ENCODE measurements at places on chromosomes 3 and 15. TPM values are rescaled to one million over a fixed set of nuclear protein-coding genes. Genes with fewer than 3 reads are reported as not detected.

GRCh38 chr3:153919773-153920172 lies 201.4 kb upstream of the ARHGEF26 start:
- no peak for DNase-seq

Gene ITIH1
- 0.50 TPM for polyA plus RNA-seq

DNA sequence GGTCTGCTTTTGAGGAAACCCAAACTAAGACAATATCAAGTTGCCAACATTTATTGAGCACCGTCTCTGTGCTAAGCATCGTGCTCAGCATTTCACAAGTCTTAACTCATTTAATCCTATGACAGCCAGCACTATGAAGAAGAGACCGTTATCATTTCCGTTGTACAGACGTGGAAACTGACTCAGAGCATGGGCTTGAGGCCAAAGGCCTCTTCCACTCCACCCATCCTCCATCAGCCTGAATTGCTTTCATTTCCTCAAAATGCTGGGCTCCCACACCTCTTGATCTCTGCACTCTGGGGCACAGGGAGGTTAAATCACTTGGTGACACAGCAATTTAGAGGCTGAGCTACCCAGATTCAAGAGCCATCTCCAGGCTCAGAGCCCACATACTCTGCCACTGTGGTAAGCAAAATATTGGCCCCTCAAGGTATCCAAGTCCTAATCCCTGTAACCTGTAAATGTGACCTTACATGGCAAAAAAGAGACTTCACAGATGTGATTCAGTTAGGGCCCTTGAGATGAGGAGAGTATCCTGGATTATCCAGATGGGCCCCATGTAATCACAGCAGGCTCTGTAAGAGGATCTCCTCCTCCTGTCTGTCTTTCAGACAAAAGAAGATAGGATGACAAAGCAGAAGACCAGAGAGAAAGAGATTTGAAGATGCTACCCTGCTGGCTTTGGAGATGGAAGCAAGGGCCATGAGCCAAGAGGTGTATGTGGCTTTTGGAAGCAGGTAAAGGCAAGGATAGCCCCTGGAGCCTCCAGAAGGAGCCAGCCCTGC lies 24.3 kb upstream of the FLNB start:
- peak; percentile 56 for DNase-seq

DNA sequence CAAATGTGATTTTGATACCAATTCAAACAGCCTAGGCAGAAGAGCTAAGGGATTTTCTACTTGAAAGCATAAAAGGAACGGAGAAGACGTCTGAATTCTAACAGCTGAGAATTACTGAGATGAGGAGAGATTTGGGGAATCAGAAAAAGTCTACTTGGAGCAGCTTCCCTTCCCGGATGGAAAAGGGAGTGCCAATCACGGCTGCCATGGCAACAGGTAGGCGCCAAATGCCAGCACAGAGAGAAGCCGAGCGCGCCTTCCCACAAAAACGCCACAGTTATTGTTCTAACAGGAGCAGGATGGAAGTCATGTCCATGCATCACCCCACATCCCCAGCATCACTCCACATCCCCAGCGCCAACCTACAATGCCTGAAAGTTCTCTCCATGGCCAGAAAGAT lies 63.5 kb upstream of the PRR20G start:
- DNase-seq: no peak

Gene THAP10
- polyA plus RNA-seq: 1.2 TPM

GRCh38 chr15:85582131-85583079 lies 202.0 kb downstream of the AKAP13 start:
- peak; percentile 31 for DNase-seq

DNA sequence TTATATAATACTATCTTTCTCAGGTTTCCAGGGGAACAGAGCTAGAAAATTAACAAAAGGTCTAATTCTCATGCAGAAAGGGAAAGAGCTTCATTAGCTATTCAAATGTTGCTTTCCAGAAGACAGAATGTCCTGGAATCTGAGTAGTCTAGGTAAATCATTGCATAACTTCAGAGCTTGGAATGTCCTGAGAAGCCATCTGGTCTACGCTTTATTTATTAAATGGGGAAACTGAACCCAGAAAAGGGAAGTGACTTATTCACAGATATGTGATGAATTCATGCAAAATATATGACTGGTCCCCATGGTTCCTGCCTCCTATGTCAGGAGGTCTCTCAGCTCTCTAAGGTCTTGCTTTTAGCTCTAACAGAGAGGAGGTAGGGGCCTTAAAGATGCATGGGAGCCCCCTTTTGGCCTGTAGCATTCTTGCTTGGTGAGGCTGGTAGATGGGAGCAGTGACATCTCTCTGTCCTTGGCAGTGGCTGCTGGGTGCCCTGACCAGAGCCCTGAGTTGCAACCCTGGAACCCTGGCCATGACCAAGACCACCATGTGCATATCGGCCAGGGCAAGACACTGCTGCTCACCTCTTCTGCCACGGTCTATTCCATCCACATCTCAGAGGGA lies 99.2 kb downstream of the CEMIP start:
- no peak for DNase-seq

Gene SPESP1
- polyA plus RNA-seq: 1.5 TPM

Gene CLDN18
- polyA plus RNA-seq: 31.4 TPM

- DNase-seq: peak; percentile 53
Measured at GRCh38 chr3:20696388-20697150, 510.6 kb upstream of the SGO1 start.

GRCh38 chr15:81362790-81363189 lies 11.2 kb downstream of the TMC3 start:
- DNase-seq: no peak

DNA sequence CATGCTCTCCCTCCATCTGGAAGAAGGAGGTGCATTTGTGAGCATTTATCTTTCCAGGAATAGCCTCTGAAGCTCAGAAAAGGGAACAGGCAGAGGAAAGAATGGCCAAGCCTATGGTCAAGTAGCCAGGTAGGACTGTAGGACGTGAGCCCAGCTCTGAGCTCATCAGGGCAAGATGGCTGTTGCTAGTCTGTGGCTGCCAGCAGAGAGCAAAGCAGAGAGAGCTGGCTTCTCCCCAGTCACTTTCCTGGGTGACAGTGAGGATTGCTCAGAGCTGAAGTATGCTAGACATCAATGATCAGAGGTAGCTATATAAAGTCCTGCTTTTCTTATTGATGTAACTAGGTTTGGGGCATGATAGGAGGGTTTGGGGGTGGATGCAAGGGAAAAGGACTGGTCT lies 146.1 kb upstream of the SLC24A5 start:
- no peak for DNase-seq

Gene AHSG
- 0.03 TPM for polyA plus RNA-seq

DNA sequence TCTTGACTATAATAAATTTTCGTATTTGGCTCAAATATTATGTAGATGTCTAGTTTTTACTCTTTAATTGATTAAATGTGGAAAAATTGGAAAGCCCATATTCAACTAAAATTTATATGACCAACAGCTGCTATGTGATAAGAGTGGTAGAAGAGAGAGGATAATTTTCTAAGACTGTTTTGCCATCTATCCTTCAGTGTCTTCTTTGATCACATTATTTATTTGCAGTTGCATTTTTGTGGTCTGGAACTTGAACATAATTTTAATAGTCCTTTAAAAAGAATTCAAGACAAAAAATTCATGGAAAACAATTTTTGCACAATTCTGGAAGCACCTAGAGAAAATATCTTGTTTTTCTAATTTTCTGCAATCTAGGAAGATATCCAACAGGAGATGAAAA lies 213.3 kb upstream of the THBS1 start:
- DNase-seq: no peak

DNA sequence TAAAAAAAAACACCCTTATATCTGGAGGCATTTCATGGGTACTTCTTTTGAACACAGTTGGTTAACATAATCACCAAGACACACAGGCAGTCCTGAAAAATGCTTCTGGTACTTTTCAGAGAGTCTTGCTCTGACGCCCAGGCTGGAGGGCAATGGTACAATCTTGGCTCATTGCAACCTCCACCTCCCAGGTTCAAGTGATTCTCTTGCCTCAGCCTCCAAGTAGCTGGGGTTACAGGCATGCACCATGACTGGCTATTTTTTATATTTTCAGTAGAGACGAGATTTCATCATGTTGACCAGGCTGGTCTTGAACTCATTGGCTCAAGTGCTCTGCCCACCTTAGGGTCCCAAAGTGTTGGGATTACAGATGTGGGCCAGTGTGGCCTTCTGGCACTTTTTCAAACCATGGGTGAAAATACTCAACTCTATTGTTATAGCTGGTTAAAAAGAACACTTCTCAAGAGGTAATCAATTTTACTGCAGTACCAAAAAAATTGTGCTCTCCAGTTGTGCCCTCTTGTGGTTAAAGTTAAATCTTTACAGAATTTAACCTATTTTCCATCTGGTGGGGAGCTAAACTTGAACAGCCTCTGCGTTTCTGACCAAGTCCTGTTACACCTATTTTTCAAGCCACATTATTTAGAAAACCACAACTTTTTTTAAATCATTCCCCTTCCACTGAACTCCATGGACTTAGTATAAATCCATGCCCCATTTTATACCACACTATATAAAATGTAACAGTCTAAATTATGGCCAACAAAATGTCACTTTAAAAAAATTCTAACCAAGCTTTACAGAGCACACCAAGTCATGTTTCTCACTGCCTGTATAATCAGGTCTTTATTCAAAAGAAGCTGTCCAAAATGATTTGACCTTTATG lies 1.2 kb upstream of the SNAPC5 start:
- peak; percentile 72 for DNase-seq

Gene TLR9
- polyA plus RNA-seq: 0.37 TPM

Gene RHOV
- 3.2 TPM for polyA plus RNA-seq

GRCh38 chr3:140760324-140761075 lies 82.6 kb downstream of the TRIM42 start:
- no peak for DNase-seq

Gene CDC25A
- 0.57 TPM for polyA plus RNA-seq

Measured in lung (tissue), 17 donors.